Activated CD8-positive, alpha-beta memory T cell treated with anti-CD3 and anti-CD28 coated beads for 1 hour (primary cell): ENCODE measurements at places on chromosomes 6 and 20.

- DNase-seq = no peak
Observed at GRCh38 chr6:169445227-169445626, 191.6 kb upstream of the THBS2 start.

- no peak for DNase-seq
Observed at GRCh38 chr20:50510706-50511542, 741 bp downstream of the PTPN1 start.

- no peak for DNase-seq
Observed at GRCh38 chr6:137206577-137206976, 12.6 kb downstream of the IFNGR1 start.

- no peak for DNase-seq
Observed at GRCh38 chr20:50198180-50198666, 7.6 kb downstream of the CEBPB start.

DNA sequence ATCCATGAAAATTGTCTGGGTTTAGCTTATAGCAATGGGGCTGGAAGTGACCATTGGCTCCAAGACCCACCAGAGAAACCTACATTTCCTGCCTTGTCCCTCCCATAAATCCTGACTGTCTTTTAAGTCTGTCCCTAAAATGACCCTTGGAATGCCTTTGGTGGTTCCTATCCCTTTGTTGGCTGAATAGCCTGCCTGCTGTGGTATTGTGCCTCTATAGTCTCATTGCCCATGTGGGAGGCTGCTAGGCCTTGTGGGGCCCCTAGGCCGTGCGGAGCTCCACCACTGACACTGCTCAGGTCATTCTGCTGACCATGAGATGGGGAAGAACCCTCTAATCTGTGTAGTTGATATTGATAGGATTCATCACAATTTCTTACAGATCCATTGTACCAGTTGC lies 43.3 kb downstream of the SCP2D1 start:
- no peak for DNase-seq

- DNase-seq = no peak
Observed at GRCh38 chr6:167475947-167476346, 151.1 kb downstream of the TTLL2 start.

GRCh38 chr6:47672816-47673215 lies 25.6 kb upstream of the ADGRF4 start:
- DNase-seq = no peak
